ENCODE measurements at places on chromosomes 2 and 18. TPM values are rescaled to one million over a fixed set of nuclear protein-coding genes. Genes with fewer than 3 reads are reported as not detected.

DNA sequence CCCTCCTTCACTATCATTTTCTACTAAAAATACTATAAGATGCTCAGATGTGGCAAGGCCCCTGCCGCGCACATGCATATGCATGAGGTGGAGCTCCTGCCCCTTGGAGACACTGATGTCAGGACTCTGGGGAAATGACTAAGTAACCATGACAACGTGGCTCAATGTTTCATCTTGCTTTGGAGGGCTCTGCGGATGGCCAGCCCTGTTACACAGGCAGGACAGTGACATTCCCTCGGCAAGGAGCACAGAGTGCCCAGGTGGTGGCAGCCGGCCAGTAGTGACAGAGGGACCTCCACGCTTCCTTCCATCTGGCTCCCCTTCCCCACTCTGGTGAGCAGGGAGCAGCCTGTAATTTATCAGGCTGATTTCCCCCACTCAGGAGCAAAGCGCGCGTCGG is 364.1 kb downstream of the SS18 start:
- DNase-seq, result no peak

DNA sequence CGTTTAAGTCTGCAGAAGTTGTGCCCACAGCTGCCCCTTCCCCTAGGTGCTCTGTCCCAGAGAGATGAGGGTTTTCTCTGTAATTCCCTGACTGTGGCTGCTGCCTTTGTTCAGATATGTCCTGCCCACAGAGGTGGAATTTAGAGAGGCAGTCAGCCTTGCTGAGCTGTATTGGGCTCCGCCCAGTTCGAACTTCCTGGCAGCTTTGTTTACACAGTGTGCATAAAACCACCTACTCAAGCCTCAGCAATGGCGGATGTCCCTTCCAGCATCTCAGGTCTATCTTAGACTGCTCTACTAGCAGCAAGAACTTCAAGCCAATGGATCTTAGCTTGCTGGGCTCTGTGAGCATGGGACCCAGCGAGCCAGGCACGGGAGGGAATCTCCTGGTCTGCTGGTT is 48.1 kb downstream of the LHCGR start:
- no peak for DNase-seq

GRCh38 chr2:120741571-120742561 is 6.2 kb downstream of the GLI2 start:
- peak; percentile 82 for DNase-seq

GRCh38 chr2:8539743-8540551 is 141.9 kb upstream of the ID2 start:
- no peak for DNase-seq

- no peak for DNase-seq
These were observed 39.1 kb downstream of the TMEM163 start for GRCh38 chr2:134679745-134680144.

DNA sequence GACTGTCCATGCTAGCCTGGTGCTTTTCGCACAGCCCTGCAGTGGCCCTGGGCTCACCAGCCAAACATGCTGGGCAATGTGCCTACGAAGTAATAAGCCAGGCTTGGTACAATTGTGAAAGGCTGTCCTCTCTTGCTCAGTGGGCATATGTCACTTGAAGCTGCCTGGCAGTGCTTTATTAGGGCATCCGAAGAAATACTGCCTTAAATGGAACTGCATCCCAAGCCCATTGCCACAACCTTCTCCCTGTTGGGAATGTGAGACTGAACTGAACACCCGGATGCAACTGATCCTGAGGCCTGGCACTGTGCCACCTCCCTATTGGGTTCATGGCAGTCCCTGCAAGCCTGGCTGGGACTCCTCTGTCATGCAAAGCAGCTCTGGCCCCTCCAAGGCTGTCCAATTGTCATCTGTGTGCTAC is 15.9 kb downstream of the CAPG start:
- no peak for DNase-seq

DNA sequence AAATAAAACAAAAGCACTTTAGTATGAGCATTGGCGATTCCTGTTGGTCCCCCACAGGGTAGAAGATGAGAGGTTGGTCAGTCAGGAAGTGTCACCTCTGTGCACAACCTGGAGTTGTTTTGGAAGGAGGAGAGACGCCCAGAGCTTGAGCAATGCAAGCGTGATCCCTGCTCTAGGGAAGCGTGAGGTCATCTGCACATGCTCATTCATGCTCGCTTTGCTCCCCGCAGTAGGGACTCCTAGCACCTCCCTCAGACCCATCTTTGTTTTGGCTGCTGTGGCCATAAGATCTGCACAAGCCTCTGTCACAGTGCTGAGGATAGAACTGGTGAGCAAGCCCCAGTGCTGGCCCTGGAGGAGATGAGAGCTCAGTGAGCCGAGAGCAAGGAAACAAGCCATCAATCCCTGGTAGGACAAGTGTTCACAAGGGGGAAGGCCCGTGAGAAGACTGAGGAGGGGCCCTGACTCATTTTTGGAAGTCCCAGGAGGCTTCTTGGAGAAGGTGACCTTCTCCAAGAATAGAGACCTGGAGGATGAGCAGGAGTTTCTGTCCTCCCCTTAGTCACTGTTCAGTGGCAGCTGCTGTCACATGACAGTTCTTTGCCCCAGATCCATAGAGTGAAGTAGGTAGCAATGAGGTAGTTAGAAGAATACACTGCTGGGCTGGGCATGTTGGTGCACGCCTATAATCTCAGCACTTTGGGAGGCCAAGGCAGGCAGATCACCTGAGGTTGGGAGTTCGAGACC is 13.3 kb upstream of the ATP8B1 start:
- DNase-seq, result peak; percentile 44

DNA sequence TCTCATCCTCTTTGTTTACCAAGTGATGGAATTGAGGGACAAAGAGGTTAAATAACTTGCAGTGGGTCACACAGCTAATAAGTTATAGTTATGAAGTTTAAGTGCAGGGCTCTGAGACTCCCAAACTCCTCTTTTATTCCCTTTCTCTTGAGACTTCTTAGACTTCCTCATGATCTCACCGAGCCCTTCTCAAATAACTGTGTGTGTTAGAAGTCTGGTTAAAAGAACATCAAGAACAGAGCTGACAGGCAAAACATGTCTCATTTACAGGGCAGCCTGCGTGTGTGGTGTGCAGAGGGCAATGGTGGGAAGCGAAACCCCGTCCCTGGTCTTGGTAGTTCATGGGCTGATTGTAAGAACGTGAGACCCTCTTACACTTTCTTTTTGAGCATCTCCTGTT is 368.0 kb downstream of the SLC4A3 start:
- DNase-seq, result no peak

DNA sequence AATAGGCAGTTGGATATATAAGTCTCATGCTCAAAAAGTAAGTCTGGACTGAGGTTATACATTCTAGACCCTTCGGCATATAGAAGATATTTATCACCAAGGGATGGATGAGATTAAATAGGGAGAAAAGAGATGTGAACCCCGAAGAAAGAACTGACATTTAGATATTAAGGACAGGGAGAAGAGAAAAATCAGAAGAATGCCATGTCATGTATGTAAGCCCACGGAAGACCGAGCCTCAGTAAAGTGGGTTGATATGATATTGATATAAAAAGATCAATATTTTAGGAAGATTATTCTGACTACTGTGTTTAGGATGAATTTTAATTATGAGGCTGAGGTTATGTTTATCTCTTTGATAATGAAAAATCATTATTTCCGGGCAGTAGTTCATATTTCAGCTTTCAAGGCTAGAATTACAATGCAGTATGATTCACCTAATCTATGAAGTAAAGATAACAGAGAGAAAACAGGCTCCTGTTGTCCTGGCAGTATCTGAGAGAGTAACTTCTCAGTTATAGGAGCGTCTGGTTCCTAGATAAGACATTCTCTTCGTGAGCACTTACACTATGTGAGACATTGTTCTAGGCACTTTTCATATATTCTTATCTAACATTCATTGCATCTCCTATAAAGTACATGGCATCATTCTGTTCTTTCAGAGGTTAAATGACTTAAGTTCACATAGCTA is 83.0 kb downstream of the UBR3 start:
- no peak for DNase-seq

GRCh38 chr18:74234326-74235171 is 57.2 kb downstream of the CYB5A start:
- DNase-seq, result no peak

DNA sequence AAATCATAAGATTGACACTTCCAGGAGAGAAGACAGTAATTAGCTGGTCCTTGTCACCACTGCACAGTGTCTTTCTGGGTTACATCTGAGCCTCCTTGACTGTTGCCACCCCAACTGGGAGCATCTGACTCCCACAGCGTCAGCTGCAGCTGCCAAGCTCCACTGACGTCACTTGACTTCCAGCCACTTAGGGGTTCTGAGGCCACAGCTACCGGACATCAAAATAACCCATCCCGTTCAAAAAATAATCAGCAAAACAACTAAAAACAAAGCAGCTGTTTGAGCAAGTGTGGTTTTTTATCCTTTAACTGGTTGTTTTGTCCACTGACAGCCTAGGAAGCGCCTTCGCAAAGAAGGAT is 206.5 kb upstream of the AGAP1 start:
- no peak for DNase-seq

DNA sequence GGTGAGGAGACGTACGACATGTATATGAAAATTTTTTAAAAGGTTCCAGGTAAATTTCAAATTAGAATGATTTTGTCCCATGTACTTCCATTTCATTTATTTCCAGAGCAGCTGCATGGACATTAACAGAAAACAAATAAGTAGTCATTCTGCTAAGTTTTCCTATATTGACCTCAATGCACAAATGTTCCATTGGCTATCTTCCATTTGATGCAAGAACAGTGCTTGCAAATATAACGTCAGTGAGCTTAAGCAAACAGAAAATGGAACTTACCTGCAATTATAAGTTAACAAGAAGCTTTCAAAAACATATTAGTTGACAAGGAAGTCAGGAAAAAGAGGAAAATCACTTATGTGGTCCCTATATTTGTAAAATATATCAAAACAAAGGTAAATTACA is 16.6 kb downstream of the PAIP2B start:
- no peak for DNase-seq

GRCh38 chr18:69830189-69830588 is 117.5 kb downstream of the CD226 start:
- no peak for DNase-seq

- DNase-seq, result no peak
These were observed 910.4 kb upstream of the GYPC start for GRCh38 chr2:125745514-125745913.

- DNase-seq, result no peak
These were observed 160.8 kb downstream of the PMAIP1 start for GRCh38 chr18:60060578-60060977.

DNA sequence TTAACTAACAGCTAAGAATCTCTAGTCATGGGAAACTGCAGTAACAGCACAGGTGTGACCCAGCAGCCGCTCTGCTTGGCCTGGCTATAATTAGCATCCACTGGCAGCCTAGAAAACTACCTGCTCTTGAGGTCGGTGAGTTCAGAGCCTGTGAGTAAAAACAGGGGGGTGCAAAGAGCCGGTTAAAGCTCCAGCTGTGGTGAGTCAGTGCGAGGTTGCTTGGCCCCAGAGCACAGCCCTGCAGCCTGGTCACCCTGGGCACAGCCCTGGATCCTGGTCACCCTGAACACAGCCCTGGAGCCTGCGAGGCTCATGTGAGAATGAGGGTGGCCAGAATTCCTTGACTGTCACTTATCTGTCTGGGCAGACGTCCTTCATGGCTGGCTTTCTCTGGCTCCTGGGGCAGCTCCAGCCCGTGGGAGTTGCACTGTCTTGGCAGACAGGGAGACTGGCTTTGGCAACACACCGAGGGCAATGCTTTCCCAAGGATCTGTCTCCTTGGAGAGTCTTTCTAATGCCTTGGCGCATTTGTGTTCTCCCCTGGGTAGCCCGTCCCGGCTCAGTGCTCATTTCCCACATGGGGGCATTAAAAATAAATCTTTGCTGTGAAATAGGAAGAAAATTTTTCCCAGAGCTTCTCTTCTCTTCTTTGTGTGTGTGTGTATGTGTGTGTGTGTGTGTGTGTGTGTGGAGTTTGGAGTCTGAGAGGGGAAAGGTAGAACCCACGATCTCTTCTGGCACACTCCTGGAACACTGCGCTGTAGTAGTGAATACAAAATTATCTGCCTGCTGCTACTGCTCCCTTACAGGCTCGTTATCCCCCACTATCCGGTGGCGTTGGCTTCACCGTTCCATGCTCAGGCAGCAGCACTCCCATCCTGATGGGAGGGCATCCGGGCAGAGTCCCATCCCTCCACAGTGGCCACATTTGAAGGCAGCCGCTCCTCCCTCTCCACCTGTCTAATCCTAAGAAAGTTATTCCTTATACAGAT is 250.2 kb upstream of the MEX3C start:
- DNase-seq, result no peak

- DNase-seq, result no peak
These were observed 119.2 kb upstream of the SCN7A start for GRCh38 chr2:166613226-166613625.

DNA sequence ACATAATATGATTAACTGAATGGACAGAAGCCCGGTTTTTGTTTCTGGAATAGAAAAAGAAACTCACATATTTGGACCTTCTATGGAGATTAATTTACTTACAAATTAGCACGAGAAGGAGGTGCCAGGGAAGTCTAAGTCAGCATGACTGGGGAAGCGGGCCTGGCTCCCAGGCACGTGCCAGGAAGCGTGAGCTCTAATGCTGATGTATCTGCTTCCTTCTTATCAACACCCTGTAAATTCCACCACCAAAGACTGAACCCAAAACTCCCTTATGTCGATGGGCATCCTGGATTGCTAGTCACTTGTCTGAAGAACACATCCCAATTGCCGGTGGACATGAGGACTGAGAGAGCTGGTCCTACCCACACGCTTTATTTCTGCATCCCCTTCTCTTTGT is 134.5 kb downstream of the GALNT14 start:
- no peak for DNase-seq

- no peak for DNase-seq
These were observed 14.2 kb downstream of the PMS1 start for GRCh38 chr2:189798312-189799029.

Gene POMC
- not detected for total RNA-seq

Gene RFTN2
- 29.4 TPM for total RNA-seq

Gene DOK6
- total RNA-seq, result 4.6 TPM

Gene NPHP1
- 3.6 TPM for total RNA-seq

Gene POU3F3
- 35.5 TPM for total RNA-seq

Gene SIX3
- total RNA-seq, result not detected

Gene SP5
- not detected for total RNA-seq

Gene PSD4
- total RNA-seq, result 8.9 TPM

Gene SERPINB5
- not detected for total RNA-seq

Gene FZD7
- 37.8 TPM for total RNA-seq

Gene KLHL41
- 0.89 TPM for total RNA-seq

Gene GRB14
- total RNA-seq, result 0.83 TPM

Gene GALNT5
- 5.3 TPM for total RNA-seq

Gene CHRND
- not detected for total RNA-seq

Gene CD8B2
- total RNA-seq, result not detected

Gene VWA3B
- total RNA-seq, result not detected
